Body of pancreas (tissue), 4 donors: ENCODE measurements at places on chromosomes 3 and 15.

DNA sequence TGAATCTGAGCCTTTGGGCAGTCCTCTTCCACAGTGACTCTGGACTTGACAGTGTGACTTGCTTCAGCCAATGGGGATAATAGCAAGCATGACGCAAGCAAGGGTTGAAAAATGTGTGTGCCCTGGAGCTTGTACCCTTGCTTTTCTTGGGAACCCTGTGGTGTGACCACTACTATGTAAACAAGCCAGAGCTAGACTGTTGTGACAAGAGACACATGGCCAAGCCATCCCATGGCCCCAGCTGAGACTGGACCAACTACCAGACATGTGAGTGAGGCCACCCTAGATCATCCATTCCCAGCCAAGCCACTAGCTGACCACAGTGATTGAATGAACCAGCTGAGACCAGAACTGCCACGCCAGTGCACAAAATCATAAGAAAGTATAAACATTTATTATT is 11.8 kb downstream of the MYO1E start:
- DNase-seq: no peak

GRCh38 chr15:35696767-35697231 is 150.8 kb upstream of the DPH6 start:
- DNase-seq: no peak

DNA sequence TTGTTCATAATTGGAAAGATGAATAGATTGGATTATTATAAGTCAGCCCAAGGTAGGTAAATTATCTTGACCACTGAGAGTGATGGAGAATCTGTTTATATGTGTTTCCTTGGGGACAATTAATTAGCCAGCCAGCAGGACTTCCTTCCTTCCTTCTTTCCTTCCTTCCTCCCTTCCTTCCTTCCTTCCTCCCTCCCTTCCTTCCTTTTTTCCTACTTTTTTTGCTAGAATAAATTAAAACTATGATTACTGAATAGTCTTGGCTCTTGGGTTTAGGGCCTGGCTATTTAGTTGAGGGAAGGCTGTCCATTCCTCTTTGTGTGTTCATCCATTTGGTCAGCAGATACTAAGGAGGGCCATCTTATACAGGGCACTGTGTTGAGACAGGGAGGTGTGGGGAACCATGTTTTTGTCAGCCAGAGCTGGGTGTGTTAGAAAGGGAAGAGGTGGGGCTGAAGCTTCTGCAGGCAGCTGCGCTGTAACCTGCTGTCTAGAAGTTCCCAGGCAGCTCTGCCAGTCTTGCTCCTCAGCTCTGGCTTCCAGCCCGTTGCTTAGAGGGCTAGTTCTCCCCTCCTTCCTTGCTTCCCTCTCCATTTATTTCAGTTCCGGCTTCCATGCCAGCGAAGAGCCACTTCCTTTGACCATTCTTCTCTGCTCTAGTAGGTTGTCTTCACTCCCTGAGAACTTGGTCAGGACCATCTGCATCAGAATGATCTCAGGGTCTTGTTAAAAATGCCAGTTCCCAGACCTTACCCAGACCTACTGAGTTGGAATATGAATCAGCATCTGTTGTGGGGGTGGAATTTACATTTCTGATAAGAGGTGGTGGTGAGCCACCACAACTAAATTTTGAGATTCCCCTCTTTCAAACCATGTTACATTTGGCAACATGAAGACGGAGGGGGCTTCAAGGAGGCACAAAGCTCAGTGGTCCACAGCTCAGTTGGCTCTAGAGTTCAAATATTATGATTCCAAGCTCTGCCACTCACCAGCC is 113.9 kb downstream of the DGKG start:
- no peak for DNase-seq

DNA sequence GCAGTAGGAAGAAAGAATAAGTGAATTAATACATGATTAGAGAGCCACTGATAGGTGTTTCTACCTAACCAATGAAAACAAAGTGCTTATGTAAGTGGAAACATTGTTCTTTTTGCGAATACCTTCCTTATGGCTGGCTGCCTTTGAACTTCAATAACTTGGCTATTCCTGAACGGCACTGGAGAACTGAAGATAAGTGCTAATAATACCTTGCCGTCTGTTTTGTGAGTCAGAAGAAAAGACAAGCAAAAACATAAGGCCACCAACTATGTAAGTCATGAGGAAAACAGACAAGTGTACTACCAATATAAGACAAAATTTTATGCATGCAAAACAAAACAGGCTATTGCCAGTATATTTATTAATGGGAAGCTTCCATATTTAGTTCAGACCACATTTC is 160.6 kb downstream of the SUCLG2 start:
- DNase-seq: no peak

GRCh38 chr3:195010551-195011100 is 260.3 kb downstream of the XXYLT1 start:
- DNase-seq: no peak

DNA sequence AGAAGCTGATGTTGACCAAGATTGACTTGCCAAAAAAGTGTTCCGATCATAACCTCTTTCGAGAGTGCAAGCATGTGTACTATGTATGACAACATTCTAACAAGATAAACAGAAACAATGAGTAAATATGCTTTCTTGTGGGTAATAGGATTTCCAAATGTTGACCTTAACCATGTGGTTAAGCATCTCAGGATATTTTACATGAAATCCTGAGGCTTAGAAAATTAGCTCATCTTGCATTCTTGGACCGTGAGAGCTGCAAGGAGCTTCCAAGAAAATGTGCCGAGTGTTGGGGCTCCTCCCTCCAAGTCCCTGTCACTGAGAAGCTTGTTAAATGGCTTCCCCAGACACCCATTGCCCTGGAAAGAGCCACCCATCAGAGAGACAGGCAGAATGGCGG is 50.1 kb downstream of the C3orf20 start:
- DNase-seq: no peak

DNA sequence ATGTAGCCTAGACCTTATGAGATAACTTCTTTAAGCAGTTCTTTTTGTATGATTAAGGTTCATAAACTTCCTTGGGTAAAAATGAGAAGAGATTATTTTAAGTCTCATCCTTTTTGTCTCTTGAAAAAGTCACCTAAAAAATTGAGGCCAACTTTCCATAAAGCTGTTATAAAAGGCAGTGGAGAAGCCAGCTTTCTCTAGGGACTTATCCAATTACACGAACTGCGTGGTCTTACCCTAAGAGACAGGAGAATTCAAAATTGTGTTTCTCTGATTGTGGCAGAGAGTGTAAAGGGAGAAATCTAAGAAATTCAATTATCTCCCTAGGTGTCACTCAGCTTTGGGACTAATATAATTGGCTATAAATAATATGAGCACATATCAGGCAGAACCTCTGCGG is 262.0 kb downstream of the SHOX2 start:
- no peak for DNase-seq

DNA sequence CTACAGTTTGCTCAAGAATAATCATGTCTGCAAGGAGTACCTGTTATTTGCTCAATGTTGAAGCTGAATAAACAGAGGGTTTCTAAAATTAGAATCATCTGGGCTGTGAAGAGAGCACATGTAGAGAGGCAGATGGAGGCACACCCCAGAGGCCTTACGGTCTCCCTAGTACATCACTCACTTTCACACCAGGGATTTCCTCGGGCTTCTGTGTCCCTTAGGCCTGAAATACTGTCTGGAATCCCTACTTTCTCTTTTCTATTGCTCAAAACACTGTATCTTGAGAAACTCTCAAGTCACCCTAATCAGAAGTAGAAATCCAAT is 473.7 kb upstream of the ROBO2 start:
- DNase-seq: no peak

DNA sequence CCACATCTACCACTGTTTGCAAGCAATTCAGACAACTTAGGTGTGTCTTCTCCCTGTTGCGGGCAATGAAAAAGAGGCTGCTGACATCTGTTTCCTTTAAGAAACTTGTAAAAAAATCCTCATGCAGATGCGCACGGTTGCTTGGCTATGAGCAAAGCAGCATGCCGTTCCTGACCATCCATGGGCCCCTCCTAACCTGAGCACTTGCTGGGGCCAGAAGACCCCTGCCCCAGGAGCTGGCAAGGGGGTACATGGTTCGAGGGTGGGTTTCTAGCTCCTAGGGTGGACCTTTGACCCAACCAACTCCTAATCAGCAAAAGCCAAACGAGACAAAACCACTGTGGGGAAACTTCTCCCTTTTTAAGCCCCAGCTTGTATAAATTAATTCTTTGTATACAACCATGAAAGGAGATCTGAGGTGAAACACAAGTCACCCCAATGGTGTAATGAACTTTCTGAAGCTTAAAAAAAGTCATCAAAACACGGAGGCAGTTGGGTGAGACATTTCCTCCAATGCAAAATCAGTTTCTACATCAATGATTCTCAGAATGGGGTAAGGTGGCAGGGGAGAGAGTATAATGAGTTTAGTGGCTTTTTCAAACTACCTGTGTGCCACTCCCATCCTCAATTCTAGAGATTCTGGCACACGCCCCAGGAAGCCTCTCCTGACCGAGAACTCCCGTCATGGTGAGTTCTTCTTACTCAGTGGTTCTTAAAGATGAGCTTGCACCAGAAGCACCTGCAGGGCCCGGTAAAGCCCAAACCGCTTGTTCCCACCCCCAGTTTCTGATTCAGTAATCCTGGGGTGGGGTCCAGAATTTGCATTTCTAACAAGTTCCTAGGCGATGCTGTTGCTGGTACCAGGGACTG is 44.1 kb downstream of the CPN2 start:
- no peak for DNase-seq

DNA sequence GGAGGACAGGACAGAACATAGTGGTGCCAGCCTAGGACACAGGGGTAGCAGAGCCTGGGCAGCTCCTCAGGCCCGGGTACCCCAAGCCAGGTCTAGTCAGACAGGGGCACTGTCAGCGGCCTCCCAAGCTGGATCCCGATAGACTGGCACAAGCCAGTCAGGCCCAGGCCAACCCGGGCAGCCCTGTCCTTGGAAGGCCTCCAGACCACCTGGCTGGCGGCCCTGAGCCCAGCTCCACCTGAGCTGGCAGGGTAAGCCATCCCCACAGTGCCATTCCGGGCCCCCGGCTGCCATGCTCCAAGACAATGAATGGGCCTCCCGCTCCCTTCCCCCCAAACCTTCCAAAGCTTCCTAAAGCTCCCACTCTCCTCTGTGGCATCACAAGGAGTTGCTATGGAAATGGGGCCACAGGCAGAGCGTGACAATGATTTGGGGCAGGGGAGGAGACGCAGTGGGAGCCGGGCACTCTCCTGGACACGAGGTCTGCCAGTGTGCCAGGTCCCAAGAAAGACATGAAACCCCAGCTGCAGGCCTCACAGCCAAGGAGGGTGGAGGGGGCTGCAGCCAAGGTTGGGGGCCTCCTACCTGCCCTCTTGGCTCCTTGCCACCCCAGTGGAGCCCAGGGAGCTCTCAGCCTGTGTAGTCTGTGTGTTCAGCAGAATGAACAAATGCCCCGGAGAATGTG is 165.6 kb upstream of the LINGO1 start:
- DNase-seq: peak; percentile 33

GRCh38 chr3:183224180-183224970 is 28.7 kb upstream of the B3GNT5 start:
- DNase-seq: no peak

GRCh38 chr3:143628971-143629370 is 219.3 kb downstream of the SLC9A9 start:
- no peak for DNase-seq

DNA sequence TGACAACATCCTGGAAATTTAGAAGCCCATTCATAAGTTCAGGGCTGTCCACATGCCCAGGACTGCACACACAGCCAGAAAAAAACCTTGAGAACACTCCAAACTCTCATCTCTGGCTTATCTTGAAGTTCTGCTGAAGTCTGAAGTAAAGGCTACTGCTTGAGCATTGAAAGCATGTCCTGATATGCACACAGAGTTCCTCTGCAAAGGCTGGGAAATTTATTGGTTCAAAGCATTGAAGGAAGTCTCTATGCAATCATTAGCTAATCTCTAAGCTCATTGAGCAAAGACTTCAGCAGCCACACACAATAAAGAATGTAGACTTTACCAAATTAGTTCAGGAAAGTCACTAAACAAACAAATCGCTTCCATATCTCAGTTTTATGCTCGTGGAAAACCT is 162.0 kb upstream of the STT3B start:
- DNase-seq: no peak

DNA sequence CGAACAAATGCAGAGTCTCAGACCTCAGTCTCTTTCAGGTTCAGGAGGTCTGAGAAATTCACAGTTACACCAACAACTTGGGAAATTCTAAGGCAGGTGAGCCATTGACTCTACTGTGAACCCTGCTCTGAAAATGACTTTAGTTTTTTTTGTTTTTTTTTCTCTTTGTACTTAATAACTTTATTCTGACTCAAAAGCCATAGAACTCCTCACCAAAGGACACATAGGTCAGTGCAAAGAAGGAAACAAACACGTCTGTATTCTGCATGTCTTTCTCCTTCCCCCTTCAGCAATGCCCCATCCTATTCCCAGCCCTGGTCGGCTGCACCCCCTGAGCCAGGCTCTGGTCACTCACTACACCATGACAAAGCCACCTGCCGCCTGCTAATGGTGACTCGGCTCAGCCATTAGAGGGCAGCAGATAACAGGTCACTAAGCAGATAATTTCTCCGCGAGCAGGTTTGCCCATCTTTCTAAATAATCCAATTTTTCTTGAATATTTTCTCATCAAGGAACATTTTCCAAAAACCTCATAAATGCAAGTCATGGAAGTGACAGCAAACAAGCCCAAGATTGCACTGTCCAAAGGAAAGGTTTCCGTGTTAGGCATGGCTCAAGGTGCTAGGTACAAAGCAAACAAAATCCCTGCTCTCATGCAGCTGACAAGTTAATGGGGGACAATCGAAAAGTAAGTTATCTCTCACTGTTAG is 37.7 kb downstream of the TM4SF4 start:
- peak; percentile 79 for DNase-seq

GRCh38 chr15:82663186-82663600 is 16.0 kb upstream of the CPEB1 start:
- DNase-seq: peak; percentile 71

- DNase-seq: no peak
Observed at GRCh38 chr3:38519000-38519399, 22.9 kb downstream of the EXOG start.

- DNase-seq: no peak
Observed at GRCh38 chr3:94159062-94159828, 96.4 kb downstream of the NSUN3 start.

- no peak for DNase-seq
Observed at GRCh38 chr3:134628884-134629283, 21.9 kb downstream of the KY start.

GRCh38 chr15:72235298-72235697 is 4.3 kb upstream of the PKM start:
- DNase-seq: no peak

DNA sequence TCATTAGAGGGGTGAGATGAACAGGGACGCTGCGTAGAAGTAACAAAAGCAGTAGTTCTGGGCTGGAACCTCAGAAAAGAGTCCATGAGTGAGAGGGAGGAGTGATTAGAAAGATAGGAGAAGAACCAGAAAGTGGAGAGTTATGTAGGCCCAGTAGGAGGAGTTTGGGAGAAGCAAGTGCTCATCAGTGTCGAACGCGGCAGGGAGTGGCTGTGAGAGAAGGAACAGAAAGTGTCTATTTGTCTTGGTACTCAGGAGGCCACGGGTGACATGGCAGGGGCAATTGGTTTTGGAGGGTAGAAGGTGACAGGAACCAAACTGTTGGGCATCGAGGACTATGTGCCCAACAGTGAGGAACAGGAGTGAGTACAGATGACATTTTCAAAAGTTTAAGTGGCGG is 1.3 kb upstream of the INSYN1 start:
- no peak for DNase-seq

GRCh38 chr3:41681479-41681878 is 280.4 kb downstream of the ULK4 start:
- no peak for DNase-seq

GRCh38 chr3:144457758-144458157 is 486.1 kb downstream of the DIPK2A start:
- DNase-seq: no peak

GRCh38 chr3:107346564-107346963 is 30.7 kb upstream of the CCDC54 start:
- no peak for DNase-seq
